ENCODE measurements at places on chromosomes 3 and 15.

DNA sequence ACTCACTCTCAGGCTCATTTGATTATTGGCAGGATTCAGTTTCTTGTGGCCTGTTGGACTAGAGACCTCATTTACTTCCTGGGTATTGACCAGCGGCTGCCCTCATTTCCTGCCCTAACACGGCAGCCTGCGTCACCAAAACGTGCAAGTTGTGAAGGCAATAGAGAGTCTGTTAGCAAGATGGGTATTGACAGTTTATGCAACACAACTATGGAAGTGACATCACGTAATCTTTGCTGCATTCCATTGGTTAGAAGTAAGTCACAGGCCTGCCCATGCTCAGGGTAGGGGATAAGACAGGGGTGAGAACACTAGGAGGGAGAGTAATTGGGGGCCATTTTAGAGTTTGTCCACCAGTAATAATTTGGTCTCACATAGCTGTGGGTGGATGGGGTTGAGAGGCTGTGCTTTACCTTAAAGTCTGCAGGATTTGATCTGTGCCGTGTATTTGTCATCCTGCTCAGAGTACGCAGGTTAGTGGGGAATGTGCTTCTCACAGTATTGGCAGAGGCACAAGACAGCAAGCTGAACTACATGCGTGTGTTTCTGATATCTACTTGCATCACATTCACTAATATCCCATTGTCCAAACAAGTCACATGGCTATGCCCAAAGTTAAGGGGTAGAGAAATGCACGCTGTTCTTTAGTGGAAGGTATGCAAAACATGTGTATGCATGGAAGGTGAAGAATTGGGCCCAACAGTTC, 83.3 kb downstream of the EDEM1 start:
- no peak for DNase-seq

- no peak for DNase-seq
These were observed at the start of gene CAMP for GRCh38 chr3:48222616-48223513. Gene CAMP (plus strand): TSS chr3:48223495. CDS start chr3:48223512, 17 bp downstream.

DNA sequence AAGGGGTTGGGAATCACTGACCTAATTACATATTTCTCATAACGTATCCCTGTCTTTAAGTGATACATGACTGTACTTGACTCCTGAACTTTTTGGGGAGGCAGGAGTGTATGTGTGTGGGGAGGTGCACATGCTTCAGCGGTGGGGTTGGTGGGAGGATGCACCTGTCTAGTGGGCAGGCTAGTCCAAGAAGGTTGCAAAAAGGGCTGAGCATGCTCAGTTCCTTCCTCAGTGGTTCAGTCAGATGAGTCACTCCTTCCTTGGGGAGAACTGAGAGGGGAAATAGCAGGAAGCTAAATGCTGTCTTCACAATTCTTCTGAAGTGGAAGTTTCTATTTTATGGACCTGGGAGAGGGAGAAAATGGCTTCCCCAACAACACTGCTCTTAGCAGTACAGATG, 24.6 kb upstream of the AP4E1 start:
- DNase-seq = no peak

- no peak for DNase-seq
These were observed 9.7 kb upstream of the EIF4E3 start for GRCh38 chr3:71734881-71735280.
